ENCODE measurements at places on chromosomes 13 and 19. TPM values are rescaled to one million over a fixed set of nuclear protein-coding genes. Genes with fewer than 3 reads are reported as not detected.

- peaks cover 82% of the 10 kb centered on the region for H3K36me3 ChIP-seq
- H3K27ac ChIP-seq, result no peak overlapping the region
- H3K4me3 ChIP-seq, result no peak overlapping the region
- no peaks in the 10 kb centered on the region for H3K4me1 ChIP-seq
- DNase-seq, result no peak
Measured at GRCh38 chr13:51942189-51942588, 69.1 kb downstream of the ATP7B start.

The AXL gene
- 112 TPM for total RNA-seq

GRCh38 chr13:73991884-73992283, 142.3 kb downstream of the KLF12 start:
- H3K27me3 ChIP-seq, result no peaks in the 10 kb centered on the region
- H3K36me3 ChIP-seq, result no peaks in the 10 kb centered on the region
- H3K4me3 ChIP-seq, result no peak overlapping the region

DNA sequence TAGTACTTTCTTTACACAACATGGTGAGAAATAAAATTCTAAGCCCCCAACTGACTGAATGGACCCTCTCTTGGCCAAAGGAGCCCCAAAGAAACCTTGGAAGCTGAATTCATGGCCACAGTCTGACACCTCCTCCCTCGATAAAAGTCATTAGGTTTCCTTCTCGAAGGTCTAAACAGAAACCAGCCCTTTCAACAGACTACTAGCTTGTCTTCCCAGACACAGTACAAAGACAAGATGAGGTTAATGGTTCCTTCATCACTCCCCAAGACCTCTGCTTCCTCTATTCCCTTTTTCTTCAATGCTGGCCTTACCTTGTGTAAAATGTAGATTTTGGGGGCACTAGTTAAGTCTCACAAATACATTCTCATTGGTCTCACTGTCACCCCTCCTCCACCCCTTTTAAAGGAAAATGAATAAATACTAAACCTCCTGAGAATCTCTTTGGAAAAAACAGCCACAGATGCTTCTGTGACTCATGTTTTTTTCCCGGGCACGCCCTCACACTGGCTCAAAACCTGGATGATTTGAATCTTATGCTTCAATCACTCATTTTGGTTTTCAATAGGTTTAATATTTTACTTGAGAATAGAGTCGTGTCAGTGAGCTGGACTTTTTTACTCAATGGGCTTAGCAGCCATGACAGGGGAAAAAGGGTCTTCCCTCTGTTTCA, 65.8 kb upstream of the MED4 start:
- no peaks in the 10 kb centered on the region for H3K36me3 ChIP-seq
- no peaks in the 10 kb centered on the region for H3K27me3 ChIP-seq

GRCh38 chr13:22369840-22370239, 699.0 kb downstream of the FGF9 start:
- no peak overlapping the region for H3K27ac ChIP-seq
- no peaks in the 10 kb centered on the region for H3K27me3 ChIP-seq
- H3K4me3 ChIP-seq, result no peak overlapping the region

GRCh38 chr13:88395804-88396203, 724.6 kb downstream of the SLITRK5 start:
- DNase-seq, result no peak
- no peaks in the 10 kb centered on the region for H3K4me1 ChIP-seq
- no peak overlapping the region for H3K27ac ChIP-seq
- H3K36me3 ChIP-seq, result no peaks in the 10 kb centered on the region

The ACER1 gene
- total RNA-seq, result not detected

DNA sequence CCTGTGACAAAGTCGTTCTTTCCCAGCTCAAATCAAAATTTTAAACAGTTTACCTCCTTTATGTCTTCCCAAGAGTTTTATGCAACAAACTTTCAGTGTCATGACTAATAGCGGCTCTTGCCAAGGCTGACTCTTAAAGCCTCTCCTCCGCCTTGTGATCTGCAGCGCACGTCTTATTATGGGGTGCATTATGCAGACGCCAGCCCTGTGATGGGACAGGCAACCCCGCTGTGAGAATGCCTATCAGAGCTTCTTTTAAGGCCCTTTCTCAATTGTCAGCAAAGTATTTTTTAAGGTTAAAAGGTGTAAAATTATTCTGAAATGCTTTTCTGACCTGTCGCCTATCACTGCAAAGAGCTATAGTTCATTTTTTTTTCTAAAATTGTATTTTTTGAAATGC, 152.8 kb downstream of the SOX1 start:
- H3K4me3 ChIP-seq, result no peak overlapping the region
- no peaks in the 10 kb centered on the region for H3K27me3 ChIP-seq
- DNase-seq, result no peak
- no peak overlapping the region for H3K27ac ChIP-seq
- H3K36me3 ChIP-seq, result no peaks in the 10 kb centered on the region

DNA sequence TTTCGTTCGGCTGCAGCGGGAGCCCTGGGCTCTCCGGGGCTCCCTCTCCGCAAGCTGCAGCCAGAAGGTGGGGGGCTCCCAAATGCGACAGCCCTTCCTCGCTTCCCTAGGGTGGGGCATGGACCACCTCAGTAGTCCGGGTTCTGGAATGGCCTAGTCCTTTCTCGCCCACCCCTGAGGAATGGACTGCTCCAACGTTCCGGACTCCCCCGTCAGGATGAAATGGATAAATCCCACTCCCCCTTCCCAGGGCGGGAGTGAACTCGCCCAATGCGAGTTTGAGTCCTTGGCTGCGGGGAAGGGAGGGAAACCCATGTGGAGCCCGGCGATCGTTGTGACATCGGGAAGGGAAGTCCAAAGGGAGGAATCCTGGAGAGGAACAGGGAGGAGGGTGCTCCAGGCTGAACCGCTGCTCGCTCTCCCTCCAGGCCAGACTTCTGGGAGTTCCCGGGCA, 5.5 kb downstream of the HRC start:
- DNase-seq, result no peak
- no peaks in the 10 kb centered on the region for H3K36me3 ChIP-seq
- peak overlapping the region; percentile 87 for H3K27ac ChIP-seq
- H3K4me3 ChIP-seq, result peak overlapping the region; percentile 65
- peaks cover 56% of the 10 kb centered on the region for H3K4me1 ChIP-seq

DNA sequence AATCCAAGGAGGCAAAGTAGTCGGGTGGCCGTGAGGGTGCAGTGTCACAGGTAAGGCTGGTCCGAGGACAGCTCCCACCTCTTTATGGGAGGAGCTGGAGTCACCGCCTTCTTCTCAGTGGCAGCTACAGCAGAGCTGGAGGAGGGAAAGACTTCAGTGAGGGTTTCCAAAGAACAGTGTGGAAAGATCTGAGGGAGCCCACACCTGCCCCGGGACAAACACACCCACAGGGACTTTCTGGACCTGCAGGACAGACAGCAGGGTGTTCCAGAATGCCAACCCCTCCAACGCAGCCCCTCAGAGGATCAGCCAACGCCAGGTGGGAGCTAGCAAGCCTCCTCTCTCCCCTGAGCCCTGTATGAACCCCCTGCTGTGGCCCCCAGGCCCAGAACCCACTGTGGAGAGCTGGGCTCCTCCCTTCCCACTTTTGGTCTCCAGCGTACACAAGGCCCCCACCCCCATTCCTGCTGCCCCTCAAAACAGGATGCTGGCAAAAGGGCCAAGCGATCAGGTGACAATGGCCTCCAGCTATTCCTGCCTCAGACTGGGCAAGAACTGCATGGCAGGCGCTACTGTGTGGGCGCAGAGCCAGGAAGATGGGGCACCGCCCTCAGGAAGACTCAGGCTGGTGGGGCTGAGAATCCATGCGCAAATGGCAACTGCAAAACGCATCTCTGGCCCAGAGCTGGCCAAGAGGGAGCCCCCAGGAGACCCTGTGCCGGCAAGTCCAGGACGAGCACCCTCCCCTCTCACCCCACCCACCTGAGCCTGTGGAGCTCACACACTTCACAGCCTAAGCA, 3.5 kb upstream of the CD320 start:
- no peak for DNase-seq
- peak overlapping the region; percentile 30 for H3K27ac ChIP-seq
- H3K36me3 ChIP-seq, result peaks cover 73% of the 10 kb centered on the region
- H3K4me1 ChIP-seq, result peaks cover 49% of the 10 kb centered on the region

The AZU1 gene
- 1.3 TPM for total RNA-seq

DNA sequence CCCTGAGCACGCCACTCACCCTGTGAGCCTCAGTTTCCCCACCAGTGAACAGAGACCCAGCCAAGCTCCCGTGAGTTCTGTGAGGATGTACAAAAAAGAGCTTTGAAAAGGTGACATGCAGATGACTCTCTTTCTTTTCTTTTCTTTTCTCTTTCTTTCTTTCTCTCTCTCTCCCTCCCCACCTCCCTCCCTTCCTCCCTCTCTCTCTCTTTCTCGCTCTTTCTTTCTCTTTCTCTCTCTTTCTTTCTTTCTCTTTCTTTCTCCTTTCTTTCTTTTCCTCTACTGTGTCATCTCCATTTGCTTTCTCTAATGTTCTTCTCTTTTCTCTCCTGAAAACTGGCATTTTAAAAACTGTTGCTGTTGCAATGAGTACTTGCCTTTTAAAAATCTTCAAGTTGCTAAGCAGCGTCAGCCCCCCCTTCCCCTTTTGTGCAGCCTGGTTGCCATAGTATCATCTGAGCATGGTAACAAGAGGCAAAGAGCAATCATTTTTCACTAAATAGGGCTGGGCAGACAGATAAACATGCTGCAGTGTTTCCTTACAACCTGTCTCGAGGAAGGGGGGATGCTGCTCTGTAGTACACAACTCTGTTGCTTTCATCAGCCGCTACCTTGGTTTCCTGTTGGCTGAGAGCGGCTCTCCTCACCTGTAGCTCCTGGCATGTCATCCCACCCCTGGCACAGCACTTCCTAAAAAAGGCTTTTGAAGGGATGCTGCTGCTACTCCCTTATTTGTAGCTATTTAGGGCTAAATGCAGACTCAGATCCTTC, 108.7 kb upstream of the MBNL2 start:
- no peaks in the 10 kb centered on the region for H3K36me3 ChIP-seq
- H3K27ac ChIP-seq, result peak overlapping the region; percentile 84
- no peaks in the 10 kb centered on the region for H3K27me3 ChIP-seq
- H3K4me1 ChIP-seq, result peaks cover 98% of the 10 kb centered on the region
- DNase-seq, result no peak

The NMRK2 gene
- 0.69 TPM for total RNA-seq

GRCh38 chr13:99316657-99317256, 9.6 kb upstream of the GPR183 start:
- peaks cover 52% of the 10 kb centered on the region for H3K4me1 ChIP-seq
- no peak overlapping the region for H3K27ac ChIP-seq
- H3K27me3 ChIP-seq, result no peaks in the 10 kb centered on the region
- H3K36me3 ChIP-seq, result peaks cover 15% of the 10 kb centered on the region

The KLK11 gene
- not detected for total RNA-seq

The ZNF724 gene
- total RNA-seq, result 0.42 TPM

- no peak for DNase-seq
- H3K27ac ChIP-seq, result no peak overlapping the region
- no peaks in the 10 kb centered on the region for H3K27me3 ChIP-seq
- H3K36me3 ChIP-seq, result no peaks in the 10 kb centered on the region
Measured at GRCh38 chr13:91704398-91704797, 306.0 kb downstream of the GPC5 start.

DNA sequence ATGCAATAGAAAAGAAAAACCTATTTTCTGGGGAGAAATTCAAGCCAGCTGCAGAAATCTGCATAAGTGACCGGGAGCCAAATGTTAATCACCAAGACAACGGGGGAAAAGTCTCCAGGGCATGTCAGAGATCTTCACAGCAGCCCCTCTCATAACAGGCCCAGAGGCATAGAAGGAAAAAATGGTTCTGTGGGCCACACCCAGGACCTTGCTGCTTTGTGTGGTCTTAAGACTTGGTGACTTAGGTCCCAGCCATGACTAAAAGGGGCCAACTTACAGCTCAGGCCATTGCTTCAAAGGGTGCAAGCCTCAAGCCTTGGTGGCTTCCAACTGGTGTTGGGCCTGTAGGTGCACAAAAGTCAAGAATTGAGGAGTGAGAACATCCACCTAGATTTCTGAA, 2847.6 kb upstream of the PCDH20 start:
- no peaks in the 10 kb centered on the region for H3K4me1 ChIP-seq
- H3K4me3 ChIP-seq, result no peak overlapping the region
- H3K27ac ChIP-seq, result no peak overlapping the region
- H3K27me3 ChIP-seq, result no peaks in the 10 kb centered on the region
- no peak for DNase-seq
- no peaks in the 10 kb centered on the region for H3K36me3 ChIP-seq

DNA sequence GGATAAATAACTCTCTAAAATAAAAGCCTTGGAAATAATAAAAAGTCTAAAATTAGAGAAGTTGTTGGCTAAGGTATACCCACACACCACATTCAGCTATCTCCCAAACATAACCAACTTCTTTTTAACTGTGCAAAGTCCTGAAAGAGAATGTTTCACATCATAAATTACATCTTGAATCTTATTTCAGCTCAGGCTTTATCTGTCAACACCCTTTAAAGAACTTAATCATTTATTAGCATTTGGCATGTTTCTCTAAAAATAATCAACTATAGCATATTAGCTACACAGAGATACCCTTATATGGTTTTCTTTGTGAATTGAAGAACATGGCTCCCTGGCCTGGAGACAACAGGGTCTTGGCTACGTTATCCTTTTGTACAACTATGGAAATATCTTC, 6.9 kb downstream of the EDNRB start:
- no peak overlapping the region for H3K4me3 ChIP-seq
- DNase-seq, result no peak
- H3K27ac ChIP-seq, result peak overlapping the region; percentile 48
- peaks cover 10% of the 10 kb centered on the region for H3K4me1 ChIP-seq
- no peaks in the 10 kb centered on the region for H3K27me3 ChIP-seq

DNA sequence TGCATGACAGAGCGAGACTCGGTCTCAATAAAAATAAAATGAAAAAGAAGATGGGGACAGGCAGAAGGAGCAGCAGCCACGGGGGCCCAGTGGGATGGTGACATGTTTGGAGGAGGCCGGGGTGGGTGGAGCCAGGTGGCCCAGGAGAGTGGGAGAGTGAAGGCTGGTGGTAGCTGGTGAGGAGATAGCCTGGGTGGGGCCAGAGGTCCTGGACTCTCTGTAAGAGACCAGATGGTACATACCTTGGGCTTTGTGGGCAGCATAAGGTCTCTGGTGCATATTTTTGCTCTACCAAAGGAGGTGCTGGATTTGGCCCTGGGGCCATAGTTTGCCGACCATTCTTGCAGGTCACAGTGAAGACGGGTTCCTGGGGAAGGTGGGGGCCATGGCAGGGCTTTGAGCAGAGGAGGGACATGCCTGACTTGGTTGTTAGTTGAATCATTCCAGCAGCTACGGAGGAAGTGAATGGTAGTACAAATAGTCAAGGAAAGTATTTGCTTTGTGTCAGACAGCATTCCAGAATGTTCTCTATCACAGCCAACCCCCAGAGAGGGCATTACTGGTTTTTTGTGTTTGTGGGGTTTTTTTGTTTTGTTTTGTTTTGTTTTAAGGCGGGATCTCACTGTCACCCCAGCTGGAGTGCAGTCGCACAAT, 69.1 kb downstream of the ARHGEF18 start:
- no peak for DNase-seq
- no peaks in the 10 kb centered on the region for H3K4me1 ChIP-seq
- H3K4me3 ChIP-seq, result no peak overlapping the region
- no peaks in the 10 kb centered on the region for H3K27me3 ChIP-seq
- H3K36me3 ChIP-seq, result peaks cover 21% of the 10 kb centered on the region

The DGKH gene
- 15.1 TPM for total RNA-seq

- no peak overlapping the region for H3K27ac ChIP-seq
- DNase-seq, result no peak
- H3K4me3 ChIP-seq, result no peak overlapping the region
- H3K27me3 ChIP-seq, result no peaks in the 10 kb centered on the region
- no peaks in the 10 kb centered on the region for H3K36me3 ChIP-seq
Measured at GRCh38 chr13:66424422-66424821, 805.7 kb downstream of the PCDH9 start.

GRCh38 chr19:46346821-46347571, at the start of gene PPP5C:
TSS of gene PPP5C (plus strand) at chr19:46347087. CDS start at chr19:46347097, 10 bp downstream.
- H3K36me3 ChIP-seq, result no peaks in the 10 kb centered on the region
- no peaks in the 10 kb centered on the region for H3K27me3 ChIP-seq
- H3K4me1 ChIP-seq, result peaks cover 55% of the 10 kb centered on the region

GRCh38 chr19:45057444-45057843, 18.6 kb downstream of the CLASRP start:
- H3K4me3 ChIP-seq, result no peak overlapping the region
- no peaks in the 10 kb centered on the region for H3K27me3 ChIP-seq
- no peak for DNase-seq
- H3K4me1 ChIP-seq, result peaks cover under 1% of the 10 kb centered on the region
- peaks cover 100% of the 10 kb centered on the region for H3K36me3 ChIP-seq

Measured in esophagus muscularis mucosa (tissue), 4 donors.